ENCODE measurements at places on chromosomes 11 and 22.

DNA sequence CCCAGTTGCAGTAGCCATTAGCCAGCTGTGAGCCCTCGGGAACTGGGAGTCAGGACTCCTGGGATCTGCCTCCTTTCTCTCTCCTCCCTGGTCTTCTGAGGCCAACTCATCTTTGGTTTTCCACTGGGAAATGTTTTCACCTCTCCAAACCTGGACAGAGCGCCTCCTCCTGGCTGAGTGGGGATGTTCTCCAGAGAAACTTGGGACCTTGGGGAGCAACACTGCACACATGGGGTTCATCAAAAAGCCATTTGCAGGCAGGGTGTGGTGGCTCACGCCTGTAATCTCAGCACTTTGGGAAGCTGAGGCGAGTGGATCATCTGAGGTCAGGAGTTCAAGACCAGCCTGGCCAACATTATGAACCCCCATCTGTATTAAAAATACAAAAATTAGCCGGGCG, 145.4 kb downstream of the NECTIN1 start:
- DNase-seq = no peak

GRCh38 chr11:12420706-12421105, 43.3 kb downstream of the PARVA start:
- DNase-seq = no peak

DNA sequence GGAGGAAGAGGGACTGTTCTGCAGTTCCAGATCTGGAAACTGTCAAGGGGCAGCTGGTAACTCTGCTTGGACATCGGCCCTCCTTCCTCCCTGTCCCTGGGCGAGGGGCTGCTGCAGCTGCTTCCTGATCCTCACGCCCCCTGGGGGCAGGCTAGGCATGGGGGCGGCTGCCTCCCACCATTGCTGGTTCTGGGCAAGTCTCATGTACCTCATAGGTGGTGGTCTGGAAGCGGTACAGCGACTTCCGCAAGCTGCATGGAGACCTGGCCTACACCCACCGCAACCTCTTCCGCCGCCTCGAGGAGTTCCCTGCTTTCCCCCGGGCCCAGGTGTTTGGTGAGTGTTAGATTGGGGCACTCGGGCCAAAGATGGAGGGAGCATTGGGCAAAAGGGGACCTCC, 5.0 kb downstream of the SNX15 start:
- DNase-seq = no peak

DNA sequence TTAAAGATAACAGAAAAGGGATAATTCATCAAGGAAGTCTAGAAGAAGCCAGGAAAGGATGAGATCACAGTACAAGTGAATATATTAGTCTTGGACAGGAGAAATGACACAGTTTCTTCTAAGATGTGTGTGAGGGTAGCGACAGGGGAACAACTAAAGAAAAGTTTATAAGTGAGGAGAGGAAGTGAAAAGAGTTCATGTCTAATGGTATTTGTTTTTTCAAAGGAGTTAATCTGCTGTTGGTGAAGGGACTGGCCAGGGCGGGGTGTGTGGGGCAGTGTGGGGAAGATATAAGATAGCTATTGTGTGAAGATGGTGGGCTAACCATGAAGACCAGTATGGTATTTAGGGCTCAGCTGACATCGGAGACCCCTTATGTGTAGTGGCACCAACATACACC, 7.6 kb upstream of the PPFIBP2 start:
- no peak for DNase-seq

- no peak for DNase-seq
These were observed 4.9 kb upstream of the FLI1 start for GRCh38 chr11:128688896-128689546.

DNA sequence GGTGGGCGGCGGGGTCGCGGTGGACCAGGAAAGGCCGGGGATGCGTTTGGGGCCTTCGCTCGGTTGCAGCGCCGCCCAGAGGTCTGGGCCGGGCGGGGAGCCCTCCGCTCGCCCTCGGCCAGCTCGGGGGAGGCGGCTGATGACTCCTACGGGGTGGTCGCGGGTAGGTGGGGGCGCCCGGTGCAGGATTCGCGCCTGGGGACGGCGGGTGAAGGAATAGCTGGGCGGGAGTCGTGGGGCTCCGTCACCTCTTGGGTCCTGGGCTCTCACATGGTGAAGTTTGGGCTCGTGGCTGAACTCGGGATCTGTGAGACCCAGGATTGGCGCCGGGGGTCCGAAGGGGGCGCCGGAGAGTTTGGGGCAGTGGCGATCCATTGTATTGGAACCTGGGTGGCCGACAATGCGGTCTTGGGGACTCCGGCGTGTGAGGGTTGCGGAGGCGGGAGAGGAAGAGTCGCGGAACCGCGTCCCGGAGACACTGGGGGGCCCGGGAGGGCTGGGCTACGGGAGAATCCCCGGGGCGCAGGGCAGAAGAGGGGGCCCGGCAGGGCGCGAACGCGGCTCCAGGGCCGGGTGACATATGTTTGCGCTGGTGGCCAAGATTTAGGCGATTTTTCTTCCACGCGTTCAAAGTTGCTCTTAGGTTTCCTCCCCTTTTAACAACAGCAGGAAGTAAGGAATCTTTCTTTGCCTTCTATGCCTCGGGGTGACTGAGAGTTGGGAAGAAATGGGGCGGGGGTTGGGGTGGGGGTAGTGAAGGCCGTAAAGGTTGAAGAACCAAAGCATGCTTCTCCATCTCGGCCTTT, 935 bp downstream of the QSER1 start:
- peak; percentile 78 for DNase-seq

DNA sequence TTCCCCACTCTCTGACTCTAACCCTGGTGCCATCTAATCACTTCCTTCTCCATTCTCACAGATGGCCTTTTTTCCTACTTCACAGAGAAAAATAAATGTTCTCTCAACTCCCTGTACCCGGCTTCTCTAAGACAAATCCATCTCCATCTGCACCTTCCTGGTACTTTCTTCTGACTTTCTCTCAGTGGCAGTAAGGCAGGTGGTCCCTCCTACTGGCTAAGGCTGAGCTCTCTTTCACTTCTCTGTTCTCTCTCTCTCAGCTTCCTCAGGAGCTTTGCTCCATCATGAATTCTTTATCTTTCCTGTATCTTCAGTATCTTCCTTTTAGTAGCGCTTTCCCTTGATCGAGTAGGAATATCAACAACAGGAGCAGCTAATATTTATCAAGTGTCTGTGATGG, 421.6 kb downstream of the TMEM135 start:
- no peak for DNase-seq

DNA sequence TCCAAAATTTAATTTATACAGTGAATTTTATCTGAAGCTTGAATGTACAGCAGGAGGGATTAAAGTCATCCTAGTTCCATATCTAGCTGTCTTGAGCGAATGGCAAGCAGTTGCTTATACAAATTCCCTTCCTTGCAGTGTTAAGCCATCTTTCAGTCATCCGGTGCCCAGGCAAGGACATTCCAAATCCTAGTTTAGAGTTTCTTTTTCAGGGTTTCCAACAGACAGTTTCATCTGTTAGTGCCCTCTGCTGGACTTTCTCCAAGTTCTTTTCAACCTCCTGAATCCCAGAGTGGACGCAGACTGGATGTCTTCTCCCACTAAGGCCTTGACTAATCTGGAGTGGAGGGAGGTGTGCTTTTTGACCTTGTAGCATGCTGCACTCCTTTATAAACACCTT, 45.4 kb downstream of the GRAMD1B start:
- DNase-seq = peak; percentile 62

DNA sequence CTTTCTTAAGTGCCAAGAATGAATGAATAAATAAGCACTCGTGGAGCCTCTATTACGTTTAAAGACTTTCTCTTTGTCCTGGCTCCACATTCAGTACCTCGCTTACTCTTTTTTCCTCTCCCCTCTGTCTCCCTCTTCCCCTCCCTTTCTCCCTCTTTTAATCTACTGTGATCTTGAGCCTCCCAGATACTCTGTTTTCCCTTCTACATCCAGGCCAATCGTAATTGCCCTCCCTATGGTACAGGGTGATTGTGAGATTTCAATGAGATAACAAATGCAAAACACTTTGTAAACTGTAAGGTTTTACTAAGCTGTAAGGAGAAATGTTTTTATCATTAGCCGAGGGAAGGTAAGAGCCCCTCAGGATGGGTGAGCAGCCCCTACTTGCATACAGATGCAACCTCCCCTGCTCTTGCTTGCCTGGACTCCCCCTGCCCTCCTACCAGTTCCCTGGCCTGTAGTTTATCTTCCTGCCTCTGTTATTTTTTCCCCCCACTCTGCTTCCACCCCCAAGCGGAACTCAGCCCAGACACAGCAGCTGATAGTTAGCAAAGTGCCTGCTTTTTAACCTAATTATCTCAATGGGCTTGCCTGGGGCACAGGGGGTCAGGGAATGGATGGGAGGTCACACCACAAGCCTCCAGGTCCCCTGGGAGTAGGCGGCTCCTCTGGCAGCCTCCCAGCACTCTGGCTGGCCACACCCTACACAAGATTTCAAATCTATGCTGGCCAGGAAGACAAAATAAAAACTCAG, 76.9 kb upstream of the CADM1 start:
- peak; percentile 15 for DNase-seq

DNA sequence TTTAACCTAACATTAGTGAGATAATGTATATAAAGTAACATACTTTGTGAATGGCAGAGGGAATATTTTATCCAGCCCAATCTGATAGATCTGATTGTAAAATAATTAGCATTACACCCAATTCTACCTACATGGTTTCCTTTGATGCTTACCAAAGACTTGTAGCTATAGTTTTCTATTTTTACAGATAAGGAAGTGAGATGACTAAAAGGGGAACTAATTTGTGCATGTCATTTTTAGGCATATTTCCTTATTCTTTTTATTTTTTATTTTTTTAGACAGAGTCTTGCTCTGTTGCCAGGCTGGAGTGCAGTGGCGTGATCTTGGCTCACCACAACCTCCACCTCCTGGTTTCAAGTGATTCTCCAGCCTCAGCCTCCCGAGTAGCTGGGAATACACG, 793.7 kb upstream of the LRRC4C start:
- no peak for DNase-seq

DNA sequence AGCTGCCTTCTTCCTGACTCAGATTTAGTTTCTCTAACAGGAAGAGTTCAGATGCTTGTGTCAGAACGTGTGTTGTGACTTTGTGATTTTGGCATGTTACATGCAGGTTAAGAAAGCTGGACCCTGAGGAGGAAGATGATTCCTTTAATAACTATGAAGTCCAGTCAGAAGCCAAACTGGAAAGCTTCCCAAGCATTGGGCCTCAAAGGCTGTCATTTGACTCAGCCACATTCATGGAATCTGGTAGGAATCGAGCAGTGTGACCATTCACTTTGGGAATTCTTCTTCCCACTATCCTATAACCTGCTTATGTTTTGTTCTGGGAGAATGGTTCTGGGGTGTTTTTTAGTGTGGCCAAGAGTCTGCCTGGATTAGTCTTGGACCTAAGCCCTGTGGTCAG, 48.0 kb downstream of the CABIN1 start:
- DNase-seq = peak; percentile 83

GRCh38 chr22:39715778-39716495, 145.4 kb downstream of the CACNA1I start:
- no peak for DNase-seq

- DNase-seq = no peak
These were observed 68.3 kb upstream of the LINC01488 start for GRCh38 chr11:69413015-69413801.

DNA sequence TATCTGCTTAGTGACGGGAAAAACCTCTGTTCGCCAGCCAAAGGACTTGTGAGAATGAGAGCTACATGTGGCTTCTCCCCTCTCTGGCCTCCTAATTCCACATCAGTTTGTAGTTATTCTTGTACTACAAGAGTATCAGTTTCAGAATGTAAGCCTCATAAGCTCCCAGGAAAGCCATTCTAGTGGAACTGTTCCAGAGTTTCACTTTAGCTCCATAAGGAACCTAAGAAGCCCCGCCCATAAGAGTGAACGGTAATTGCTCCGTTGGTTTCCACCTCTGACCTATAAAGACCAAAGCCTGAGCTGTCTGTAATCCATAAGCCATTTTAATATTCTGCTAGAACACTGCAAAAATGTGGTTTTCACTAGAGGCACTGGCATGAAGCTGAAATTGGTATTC, 53.0 kb downstream of the SIK3 start:
- peak; percentile 85 for DNase-seq

GRCh38 chr11:64874308-64875240, 3.8 kb downstream of the EHD1 start:
- no peak for DNase-seq

- DNase-seq = no peak
These were observed 192.3 kb downstream of the KIRREL3 start for GRCh38 chr11:126808296-126808695.

GRCh38 chr22:44364751-44365130, 52.0 kb upstream of the SHISAL1 start:
- no peak for DNase-seq

DNA sequence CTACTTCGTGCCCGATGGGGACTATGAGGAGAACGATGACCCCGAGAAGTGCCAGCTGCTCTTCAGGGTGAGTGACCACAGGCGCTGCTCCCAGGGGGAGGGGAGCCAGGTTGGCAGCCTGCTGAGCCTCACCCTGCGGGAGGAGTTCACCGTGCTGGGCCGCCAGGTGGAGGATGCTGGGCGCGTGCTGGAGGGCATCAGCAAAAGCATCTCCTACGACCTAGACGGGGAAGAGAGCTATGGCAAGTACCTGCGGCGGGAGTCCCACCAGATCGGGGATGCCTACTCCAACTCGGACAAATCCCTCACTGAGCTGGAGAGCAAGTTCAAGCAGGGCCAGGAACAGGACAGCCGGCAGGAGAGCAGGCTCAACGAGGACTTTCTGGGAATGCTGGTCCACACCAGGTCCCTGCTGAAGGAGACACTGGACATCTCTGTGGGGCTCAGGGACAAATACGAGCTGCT, 751 bp downstream of the FIBIN start:
- DNase-seq = no peak

- DNase-seq = peak; percentile 73
These were observed 47.9 kb downstream of the BLID start for GRCh38 chr11:122068141-122068540.

DNA sequence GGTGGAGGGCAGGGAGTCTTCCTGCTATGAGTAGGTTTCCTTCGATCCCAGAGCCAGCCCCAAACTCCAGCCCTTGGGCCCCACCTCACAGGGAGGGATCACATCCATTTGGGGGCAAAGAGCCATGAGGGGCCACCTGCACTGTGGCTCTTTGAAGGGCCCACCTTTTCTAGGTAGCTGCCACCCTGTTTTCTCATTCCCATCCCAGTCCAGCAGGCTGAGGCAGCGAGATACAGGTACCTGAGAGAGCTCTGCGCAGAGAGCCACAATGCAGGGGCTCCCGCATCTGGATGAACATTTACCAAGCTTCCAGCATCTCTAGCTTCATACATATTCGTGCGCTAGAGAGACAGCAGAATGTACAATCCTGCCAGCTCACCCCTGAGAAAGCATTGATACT, 16.3 kb downstream of the FXYD6 start:
- DNase-seq = no peak

DNA sequence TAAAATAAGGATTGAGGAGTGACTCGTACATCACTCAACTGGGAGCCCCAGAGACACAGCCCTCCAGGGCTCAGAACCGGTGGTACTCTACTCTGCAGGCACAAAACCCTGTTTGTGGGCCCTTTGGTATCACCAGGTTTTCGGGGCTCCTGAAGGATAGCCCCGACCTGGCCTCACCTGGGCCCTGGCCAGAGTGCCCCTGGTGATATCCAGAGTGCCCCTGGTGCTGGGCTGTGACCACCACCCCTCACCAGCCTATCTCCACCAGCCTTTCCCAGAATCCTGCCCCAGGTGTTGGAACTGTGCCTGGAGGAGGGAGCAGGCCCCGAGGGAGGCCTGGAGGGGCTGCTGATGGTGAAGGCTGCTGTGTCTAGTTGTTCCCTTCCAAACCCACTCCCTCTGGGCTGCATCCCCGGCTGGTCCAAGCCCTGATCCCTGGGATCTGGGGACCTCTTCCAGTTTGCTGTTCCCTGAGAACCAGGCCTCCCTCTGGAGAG, 2.2 kb upstream of the GGT5 start:
- DNase-seq = peak; percentile 51
